Gastrocnemius medialis (tissue), 4 donors: ENCODE measurements at places on chromosomes 16 and 17. TPM values are rescaled to one million over a fixed set of nuclear protein-coding genes. Genes with fewer than 3 reads are reported as not detected.

DNA sequence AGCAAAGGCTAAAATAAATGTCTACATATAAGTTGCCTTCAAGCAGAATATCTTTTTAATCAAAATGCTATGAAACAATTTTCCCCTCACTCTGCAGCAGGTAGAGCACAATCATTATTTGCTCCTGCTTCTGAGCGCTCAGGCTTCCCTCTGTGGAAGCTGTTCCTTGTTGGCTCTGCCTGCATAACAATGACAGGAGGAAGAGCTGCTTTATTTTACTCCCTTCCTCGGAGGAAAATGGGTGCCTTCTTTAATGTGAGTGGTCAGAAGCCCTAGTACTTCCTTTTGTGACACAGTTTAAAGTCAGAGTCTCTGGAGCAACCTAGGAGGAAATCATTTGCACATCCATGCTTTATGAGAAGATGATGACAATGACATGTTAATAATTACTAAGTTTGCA, 492.1 kb downstream of the CDH8 start:
- H3K27me3 ChIP-seq, result no peaks in the 10 kb centered on the region
- no peaks in the 10 kb centered on the region for H3K36me3 ChIP-seq
- no peaks in the 10 kb centered on the region for H3K4me1 ChIP-seq
- no peak overlapping the region for H3K27ac ChIP-seq
- DNase-seq, result no peak

DNA sequence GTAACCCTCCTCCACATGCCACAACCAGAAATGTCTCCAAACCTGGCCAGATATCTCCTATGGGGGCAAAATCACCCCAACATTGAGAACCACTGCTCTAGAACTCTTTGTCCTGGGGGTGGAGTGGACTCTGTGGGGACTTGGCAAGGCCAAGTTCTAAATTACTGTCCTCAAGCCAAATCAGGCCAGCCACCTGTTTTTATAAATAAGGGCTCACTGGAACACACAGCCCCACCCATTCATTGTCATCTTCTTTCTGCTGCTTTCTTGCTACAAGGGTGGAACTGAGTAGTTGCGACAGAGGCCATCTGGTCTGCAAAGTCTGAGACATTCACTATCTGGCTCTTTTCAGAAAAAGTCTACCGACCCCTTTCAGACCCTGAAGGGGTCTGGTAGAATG, 26.8 kb upstream of the TMEM220 start:
- peaks cover 6% of the 10 kb centered on the region for H3K4me1 ChIP-seq
- H3K27ac ChIP-seq, result peak overlapping the region; percentile 59
- peak; percentile 65 for DNase-seq
- H3K4me3 ChIP-seq, result no peak overlapping the region
- H3K36me3 ChIP-seq, result no peaks in the 10 kb centered on the region
- H3K27me3 ChIP-seq, result no peaks in the 10 kb centered on the region

The METTL16 gene
- total RNA-seq, result 30.9 TPM

DNA sequence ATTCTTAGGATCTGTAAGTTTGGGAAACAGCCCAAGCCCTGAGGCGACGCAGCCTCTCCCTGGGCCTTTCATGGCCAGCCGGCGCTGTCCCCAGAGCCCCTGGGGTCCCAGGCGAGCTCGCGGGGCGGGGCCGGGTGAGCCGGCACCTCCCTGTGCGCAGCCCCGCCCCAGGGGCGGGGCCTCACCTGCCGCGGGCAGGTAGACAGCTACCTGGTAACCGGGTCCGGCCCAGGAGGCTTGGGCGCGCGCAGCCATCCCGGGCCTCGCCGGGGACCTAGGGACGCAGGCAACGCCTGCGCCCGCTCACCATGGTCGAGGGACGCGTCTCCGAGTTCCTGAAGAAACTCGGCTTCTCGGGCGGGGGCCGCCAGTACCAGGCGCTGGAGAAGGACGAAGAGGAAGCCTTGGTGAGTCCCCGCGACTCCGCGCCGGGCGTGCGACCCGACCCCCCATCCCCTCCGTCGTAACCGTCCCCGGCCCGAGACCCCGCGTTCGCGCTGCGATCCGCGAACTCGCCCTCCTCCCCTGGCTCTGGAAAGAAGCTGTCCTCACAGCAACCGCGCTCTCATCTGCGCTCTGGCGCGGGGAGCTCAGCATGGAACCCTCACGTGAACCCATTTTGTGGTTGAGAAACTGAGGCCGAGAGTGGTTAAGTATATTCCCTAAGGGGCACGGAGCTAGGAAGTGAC, at the start of gene ATP2C2:
TSS of gene ATP2C2 (plus strand) at position 231 of the 689 bp plus-strand sequence. CDS start at position 309, 78 bp downstream.
- no peaks in the 10 kb centered on the region for H3K36me3 ChIP-seq
- peaks cover 44% of the 10 kb centered on the region for H3K27me3 ChIP-seq
- no peak within 1 kb of the TSS for H3K27ac ChIP-seq
- H3K4me3 ChIP-seq, result no peak within 1 kb of the TSS

DNA sequence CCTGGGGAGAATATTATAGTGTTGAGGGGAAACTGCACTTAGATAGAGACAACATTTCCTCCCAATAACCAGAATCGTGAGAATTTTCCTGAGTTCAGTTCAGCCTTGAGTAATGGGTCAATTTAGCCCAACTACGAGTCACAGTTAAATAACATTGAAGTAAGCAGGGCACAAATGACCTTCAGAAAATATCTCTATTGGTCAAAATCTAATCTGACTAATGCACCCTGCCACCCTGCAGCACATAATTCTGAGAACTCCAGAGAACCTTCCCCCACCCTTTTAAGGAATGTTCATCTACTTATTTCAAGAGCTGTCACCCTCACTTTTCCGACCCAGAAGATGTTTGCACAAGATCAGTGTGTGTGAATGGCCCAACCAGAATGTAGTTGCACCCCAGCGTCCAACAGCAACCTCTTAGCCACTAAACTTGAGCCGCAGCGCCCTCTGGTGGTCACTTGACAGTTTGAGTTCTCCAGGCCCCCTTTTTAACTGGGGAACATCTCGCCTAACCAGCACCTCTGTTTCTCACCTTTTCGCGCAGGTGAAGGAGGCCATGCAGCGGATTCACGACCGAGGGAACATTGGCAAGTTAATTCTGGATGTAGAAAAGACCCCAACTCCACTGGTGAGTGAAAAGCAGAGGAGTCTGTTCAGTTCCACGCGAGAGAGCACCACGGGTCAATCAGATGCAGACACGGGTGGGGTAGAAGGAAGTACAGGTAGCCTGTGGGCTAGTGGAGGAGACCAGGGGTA, 50.9 kb upstream of the CLEC3A start:
- no peaks in the 10 kb centered on the region for H3K27me3 ChIP-seq
- no peaks in the 10 kb centered on the region for H3K36me3 ChIP-seq
- no peak overlapping the region for H3K27ac ChIP-seq
- H3K4me1 ChIP-seq, result no peaks in the 10 kb centered on the region
- H3K4me3 ChIP-seq, result no peak overlapping the region
- peak; percentile 26 for DNase-seq

DNA sequence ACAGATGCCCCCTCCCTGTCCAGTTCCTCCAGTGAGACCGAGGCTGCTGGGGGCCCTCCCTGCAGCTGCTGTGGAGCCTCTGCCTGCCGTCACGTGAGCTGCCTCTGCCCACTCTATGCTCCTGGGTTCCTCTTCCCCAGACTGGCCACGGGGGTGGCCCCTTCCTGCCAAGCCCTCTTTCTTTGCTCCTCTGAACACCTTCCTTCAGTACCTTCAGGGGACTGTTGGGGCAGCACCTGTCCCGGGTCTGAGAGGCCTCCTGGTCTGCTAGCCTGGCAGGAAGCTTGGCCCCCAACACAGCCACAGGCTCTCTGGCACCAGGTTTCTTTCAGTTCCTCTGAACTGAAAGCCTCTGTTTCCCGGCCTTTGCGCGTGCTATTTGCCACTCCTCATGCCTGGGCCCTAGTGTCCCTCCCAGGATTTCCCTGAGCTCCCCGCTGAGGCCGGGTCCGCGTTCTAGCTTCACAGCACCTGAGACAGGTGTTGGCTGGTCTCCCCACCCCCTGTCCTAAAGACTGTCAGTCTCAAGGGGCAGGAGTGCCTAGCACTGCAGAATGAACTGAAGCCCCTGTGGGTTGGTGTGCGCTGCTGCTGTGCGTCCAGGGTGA, 6.6 kb upstream of the ATP6V0C start:
- peak overlapping the region; percentile 28 for H3K27ac ChIP-seq
- no peaks in the 10 kb centered on the region for H3K4me1 ChIP-seq

DNA sequence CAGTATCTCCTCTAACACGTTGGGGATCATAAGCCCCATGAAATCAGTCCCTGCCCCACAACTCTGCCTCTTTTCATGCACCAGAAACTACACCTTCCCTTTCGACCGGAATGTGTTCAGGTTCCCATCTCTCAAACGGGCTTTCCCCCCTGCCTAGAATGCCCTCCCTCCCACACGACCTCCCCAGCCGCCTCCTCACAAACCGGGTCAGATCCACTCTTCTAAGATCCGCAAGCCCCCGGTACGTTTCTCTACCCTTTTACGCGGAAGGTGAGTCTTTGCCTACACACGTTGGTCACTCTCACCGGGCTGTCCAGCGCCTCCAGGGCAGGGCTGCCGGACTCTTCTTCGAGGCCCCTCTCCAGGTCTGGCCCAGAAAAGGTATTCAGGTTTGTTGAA, 708 bp downstream of the DHX33 start:
- H3K27ac ChIP-seq, result peak overlapping the region; percentile 81
- peak overlapping the region; percentile 71 for H3K4me3 ChIP-seq
- H3K27me3 ChIP-seq, result no peaks in the 10 kb centered on the region
- H3K4me1 ChIP-seq, result peaks cover 20% of the 10 kb centered on the region
- H3K36me3 ChIP-seq, result peaks cover 17% of the 10 kb centered on the region

- no peak overlapping the region for H3K4me3 ChIP-seq
- H3K27ac ChIP-seq, result no peak overlapping the region
- no peaks in the 10 kb centered on the region for H3K36me3 ChIP-seq
Observed at GRCh38 chr16:51544851-51545467, 393.9 kb upstream of the SALL1 start.

The PPP1R9B gene
- 18.8 TPM for total RNA-seq

The HS3ST2 gene
- not detected for total RNA-seq

The TP53TG3F gene
- total RNA-seq, result not detected

The HSPB9 gene
- total RNA-seq, result not detected

- H3K36me3 ChIP-seq, result no peaks in the 10 kb centered on the region
- no peaks in the 10 kb centered on the region for H3K27me3 ChIP-seq
- H3K27ac ChIP-seq, result no peak overlapping the region
- DNase-seq, result no peak
- no peaks in the 10 kb centered on the region for H3K4me1 ChIP-seq
Observed at GRCh38 chr17:44155488-44155887, 13.8 kb downstream of the HROB start.

DNA sequence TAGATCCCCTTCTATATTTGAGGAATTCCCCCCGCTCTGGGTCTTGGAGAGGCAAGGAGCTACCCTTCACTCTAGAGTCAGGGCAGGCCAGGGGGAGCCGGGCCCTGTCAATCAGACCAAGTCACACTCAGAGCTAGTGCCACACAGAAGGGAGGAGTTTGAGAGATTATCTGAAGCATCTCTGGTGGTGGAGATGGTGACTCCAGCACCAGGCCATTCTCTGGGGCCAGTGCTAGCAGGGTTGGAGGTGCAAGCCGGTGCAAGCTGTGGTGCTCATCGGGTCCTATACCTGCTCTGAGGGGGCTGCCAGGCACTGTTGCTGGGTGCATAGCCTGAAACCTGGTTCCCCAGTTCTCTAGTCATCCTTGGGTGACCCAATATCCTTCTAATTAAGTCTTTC, 201.2 kb downstream of the COPRS start:
- no peak for DNase-seq
- no peak overlapping the region for H3K4me3 ChIP-seq
- H3K4me1 ChIP-seq, result no peaks in the 10 kb centered on the region
- H3K36me3 ChIP-seq, result no peaks in the 10 kb centered on the region
- no peak overlapping the region for H3K27ac ChIP-seq

The SLX4 gene
- 2.4 TPM for total RNA-seq

GRCh38 chr17:73098919-73099318, 6.4 kb upstream of the SLC39A11 start:
- H3K4me1 ChIP-seq, result no peaks in the 10 kb centered on the region
- DNase-seq, result no peak
- H3K27me3 ChIP-seq, result no peaks in the 10 kb centered on the region
- no peak overlapping the region for H3K27ac ChIP-seq

The WWP2 gene
- 35.6 TPM for total RNA-seq

GRCh38 chr17:66466106-66466820, 163.8 kb downstream of the PRKCA start:
- H3K27ac ChIP-seq, result no peak overlapping the region
- no peak for DNase-seq
- H3K27me3 ChIP-seq, result no peaks in the 10 kb centered on the region
- H3K4me3 ChIP-seq, result no peak overlapping the region
- peaks cover 21% of the 10 kb centered on the region for H3K4me1 ChIP-seq
- no peaks in the 10 kb centered on the region for H3K36me3 ChIP-seq

The KRTAP3-1 gene
- total RNA-seq, result not detected

GRCh38 chr16:46961373-46962353, 11.8 kb downstream of the DNAJA2 start:
- no peak overlapping the region for H3K4me3 ChIP-seq
- no peaks in the 10 kb centered on the region for H3K27me3 ChIP-seq
- peaks cover 23% of the 10 kb centered on the region for H3K4me1 ChIP-seq
- no peak for DNase-seq
- H3K27ac ChIP-seq, result peak overlapping the region; percentile 71
- H3K36me3 ChIP-seq, result peaks cover 88% of the 10 kb centered on the region

GRCh38 chr17:79818026-79818758, 21.0 kb downstream of the CBX4 start:
- H3K4me3 ChIP-seq, result no peak overlapping the region
- H3K27me3 ChIP-seq, result peaks cover 46% of the 10 kb centered on the region
- no peaks in the 10 kb centered on the region for H3K36me3 ChIP-seq
- DNase-seq, result no peak
- no peaks in the 10 kb centered on the region for H3K4me1 ChIP-seq

DNA sequence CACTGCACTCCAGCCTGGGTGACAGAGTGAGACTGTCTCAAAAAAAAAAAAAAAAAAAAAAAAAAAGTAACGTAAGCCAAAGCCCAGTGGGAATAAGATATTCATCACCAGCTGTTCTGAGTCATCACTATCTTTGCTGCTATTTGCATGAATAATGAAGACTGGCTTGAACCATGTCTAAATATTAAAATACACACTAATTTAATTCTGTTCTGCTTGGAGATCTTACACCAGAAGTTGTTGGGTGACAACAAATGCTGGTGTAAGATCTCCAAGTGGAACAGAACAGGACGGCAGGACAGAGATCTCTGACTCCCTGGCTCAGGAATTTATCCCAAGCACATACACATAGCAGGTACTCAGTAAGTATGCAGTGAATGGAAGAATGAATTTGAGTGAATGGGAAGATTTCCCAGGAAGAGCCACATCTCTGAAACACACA, 19.6 kb downstream of the DNAH17 start:
- H3K27ac ChIP-seq, result no peak overlapping the region
- no peak for DNase-seq
- H3K27me3 ChIP-seq, result no peaks in the 10 kb centered on the region
- H3K36me3 ChIP-seq, result no peaks in the 10 kb centered on the region

DNA sequence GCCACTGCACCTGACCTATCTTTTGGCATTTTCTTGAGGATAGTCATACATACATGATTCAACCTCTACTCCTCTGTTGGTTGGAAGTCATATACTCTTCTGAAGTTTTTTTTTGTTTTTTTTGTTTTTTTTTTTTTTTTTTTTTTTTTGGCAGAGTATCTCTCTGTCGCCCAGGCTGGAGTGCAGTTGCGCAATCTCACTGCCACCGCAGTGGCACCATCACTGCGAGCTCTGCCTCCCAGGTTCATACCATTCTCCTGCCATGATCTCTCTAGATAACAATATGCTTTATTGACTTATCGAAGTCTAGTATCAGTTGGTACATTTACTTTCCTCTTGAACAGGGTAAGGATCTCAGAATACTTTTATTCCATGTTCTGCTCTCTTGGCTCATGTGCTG, 224.2 kb upstream of the WSCD1 start:
- no peak overlapping the region for H3K4me3 ChIP-seq
- H3K27me3 ChIP-seq, result no peaks in the 10 kb centered on the region
- DNase-seq, result no peak
- H3K4me1 ChIP-seq, result peaks cover 3% of the 10 kb centered on the region
- H3K36me3 ChIP-seq, result no peaks in the 10 kb centered on the region
- no peak overlapping the region for H3K27ac ChIP-seq

- no peak overlapping the region for H3K4me3 ChIP-seq
- H3K27ac ChIP-seq, result no peak overlapping the region
- H3K27me3 ChIP-seq, result no peaks in the 10 kb centered on the region
- H3K36me3 ChIP-seq, result no peaks in the 10 kb centered on the region
- peaks cover 6% of the 10 kb centered on the region for H3K4me1 ChIP-seq
Observed at GRCh38 chr16:49757559-49758069, 98.3 kb downstream of the ZNF423 start.
